ENCODE measurements at places on chromosomes 7 and 10.

- DNase-seq: peak; percentile 58
Observed at GRCh38 chr10:14383266-14383665, 52.5 kb upstream of the FRMD4A start.

DNA sequence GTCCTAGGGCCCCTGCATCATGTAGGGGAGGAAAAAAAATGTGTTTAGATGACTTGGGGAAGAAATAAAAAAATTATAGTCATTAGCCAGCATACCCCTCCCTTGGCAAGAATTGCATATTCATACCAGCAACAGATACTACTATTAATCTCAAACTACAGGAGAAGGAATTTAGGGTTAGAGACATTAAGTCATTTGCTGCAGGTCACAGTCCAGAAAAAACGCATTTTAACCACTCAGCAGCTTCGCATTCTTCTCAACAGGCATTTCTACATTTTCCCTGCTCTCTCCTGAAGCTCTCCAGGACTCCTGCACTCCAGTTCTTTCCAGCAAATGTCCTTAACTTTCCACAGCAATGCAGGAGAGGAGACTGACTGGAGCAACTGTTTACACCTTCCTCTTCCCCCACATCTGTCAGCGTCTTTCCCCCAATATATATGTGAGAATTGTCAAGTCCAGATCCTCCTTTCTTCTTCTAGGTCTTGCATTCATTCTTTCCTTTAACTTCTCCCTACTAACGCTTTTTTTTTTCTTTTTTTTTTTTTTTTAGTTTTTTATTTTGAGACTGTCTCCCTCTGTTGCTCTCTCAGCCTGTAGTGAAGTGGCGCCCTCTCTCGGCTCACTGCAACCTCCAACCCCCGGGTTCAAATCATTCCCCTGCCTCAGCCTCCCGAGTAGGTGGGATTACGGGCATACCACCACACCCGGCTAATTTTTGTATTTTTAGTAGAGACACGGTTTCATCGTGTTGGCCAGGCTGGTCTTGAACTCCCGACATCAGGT is 35.6 kb downstream of the PRPS1L1 start:
- no peak for DNase-seq

DNA sequence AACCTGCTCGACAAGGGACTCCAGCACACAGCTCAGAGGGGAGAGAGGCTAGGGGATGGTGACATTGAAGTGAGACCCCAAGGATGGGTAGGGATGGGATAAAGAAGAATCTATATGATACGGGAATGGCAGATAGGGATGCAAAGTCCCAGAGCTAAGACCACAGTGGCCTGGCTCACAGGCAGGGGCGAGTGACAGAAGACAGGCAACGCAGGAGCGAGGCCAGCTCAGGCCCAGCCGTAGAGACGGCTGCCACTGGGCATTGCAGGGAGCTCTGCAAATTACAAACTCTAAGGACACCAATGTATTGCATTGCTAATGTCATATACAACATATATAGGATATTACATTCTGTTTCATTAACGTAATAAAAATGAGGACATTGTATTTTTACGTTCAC is 131.4 kb downstream of the TCERG1L start:
- no peak for DNase-seq

DNA sequence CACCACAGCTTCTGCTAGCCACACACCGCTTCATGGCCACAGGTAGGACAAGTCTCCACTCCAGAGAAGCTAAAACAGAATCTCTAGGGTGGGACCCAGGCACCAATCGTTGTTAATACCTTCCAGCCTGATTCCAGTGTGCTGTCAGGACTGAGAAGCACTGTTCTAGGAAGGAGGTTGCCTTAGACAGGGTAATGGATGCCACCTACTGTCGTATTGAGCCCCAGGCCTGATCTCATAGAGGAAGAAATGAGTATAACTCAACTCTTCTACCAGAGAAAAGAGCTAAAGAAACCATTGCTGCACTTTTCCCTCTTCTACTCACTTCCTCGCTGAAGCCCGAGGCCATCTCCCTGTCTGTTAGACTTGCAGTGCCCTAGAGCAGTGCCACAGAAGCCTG is 31.8 kb downstream of the CNNM1 start:
- DNase-seq: no peak

GRCh38 chr7:42350801-42351200 is 113.8 kb upstream of the GLI3 start:
- no peak for DNase-seq

DNA sequence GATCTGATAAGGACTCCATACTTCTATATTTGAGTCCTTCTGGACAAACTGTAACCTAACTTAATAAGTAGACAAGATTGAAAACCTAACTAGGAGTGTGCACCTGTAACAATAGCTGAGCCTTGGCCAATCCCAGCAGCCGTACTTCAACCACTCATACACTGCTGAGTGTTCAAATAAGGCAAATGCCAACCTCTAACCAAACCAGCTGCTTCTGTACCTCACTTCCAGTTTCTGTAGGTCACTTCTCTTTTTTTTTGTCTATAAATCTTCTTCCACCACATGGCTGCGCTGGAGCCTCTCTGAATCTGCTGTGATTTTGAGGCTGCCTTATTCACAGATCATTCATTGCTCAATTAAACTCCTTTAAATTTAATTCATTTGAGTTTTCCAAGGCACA is 753.2 kb downstream of the DNAJB9 start:
- no peak for DNase-seq

DNA sequence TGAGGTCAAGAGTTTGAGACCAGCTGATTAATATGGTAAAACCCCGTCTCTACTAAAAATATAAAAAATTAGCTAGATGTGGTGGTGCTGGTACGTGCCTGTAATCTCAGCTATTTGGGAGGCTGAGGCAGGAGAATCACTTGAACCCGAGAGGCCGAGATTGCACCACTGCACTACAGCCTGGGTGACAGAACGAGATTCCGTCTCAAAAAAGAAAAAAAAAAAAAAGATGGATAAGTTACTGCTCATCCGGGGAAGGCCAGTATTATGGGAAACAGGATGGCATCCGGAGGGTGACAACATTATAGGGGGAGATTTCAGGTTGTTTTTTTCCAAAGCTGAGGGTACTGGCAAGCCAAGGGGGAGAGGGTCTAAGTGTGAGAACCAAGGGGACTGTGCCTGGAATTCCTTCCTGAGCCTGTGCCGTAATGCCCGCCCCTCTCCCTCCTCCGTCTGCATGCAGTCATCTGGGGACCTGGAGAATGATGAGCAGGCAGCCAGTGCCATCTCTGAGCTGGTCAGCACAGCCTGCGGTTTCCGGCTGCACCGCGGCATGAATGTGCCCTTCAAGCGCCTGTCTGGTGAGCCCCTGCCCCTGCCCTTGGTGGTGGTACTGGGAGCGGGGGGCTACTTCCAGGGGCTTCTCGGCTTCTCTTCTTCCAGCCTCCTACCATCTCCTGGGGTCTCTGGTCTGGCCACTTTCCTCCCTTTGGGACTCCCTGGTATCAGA is 4.4 kb downstream of the LAMTOR4 start:
- DNase-seq: no peak

DNA sequence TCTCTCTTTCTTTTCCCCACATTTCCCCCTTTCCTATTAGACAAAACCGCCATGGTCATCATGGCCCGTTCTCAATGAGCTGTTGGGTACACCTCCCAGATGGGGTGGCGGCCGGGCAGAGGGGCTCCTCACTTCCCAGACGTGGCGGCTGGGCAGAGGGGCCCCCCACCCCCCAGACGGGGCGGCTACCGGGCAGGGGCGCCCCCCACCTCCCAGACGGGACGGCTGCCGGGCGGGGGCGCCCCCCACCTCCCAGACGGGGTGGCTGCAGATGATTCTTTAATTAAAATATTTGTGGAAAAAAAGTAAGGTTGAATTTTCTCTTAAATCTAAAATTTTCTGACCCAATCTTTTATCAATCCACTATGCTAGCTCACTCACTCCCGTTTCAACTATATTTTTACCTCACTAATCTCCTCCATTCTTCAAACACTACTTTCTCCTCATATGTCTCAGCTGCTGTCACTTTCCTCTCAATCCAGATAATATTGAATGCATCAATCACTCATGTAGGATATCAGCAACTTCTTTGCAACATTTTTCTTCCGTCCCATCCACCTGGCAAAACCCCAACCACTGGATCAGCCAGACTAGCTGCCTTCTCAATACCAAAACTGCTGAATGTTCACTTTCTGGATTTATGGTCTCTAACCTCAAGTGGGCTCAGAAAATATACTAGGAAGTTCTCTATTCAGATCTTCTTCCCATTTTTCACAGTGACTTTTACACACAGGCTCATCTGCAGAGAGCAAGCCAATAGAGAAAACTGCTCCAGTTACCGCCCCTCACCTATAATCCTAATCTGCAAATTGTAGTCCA is 81.1 kb upstream of the TRIM24 start:
- DNase-seq: no peak

DNA sequence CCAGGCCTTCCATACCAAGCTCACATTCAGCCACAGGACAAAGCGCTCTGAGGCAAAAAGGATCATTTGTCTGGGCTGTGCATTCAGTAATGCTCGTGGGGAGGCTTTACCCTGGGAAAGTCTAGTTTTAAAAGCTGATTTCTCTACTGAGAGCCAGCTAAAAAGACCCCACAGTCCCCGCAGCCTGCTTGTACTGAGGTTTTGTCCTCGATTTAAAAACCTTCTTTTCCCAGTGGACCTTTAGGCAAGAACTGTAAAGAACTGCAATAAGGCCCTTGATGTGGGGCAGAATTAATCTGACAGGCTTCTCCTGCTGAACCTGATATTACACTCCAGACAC is 180.3 kb downstream of the USP6NL start:
- no peak for DNase-seq

GRCh38 chr10:8379906-8380832 is 325.7 kb downstream of the GATA3 start:
- DNase-seq: no peak

DNA sequence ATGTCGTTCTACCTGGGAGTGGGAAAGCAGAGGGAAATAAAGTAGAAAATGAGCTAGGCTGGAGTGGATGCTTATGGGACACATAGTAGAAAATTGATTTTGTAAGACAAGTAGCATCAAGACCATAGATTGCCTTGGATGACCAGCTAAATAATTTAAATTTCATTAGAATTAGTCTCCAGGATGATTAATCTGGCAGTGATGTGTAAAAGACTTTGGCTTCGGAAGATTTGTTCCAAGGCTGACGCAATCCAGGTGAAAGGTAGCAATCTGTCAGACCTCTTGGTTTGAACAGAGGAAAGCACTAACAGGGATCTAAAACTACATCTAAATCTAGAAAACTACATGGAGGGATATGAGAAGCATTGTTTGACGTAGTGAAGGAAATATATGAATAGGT is 236.5 kb downstream of the ARL4A start:
- no peak for DNase-seq

DNA sequence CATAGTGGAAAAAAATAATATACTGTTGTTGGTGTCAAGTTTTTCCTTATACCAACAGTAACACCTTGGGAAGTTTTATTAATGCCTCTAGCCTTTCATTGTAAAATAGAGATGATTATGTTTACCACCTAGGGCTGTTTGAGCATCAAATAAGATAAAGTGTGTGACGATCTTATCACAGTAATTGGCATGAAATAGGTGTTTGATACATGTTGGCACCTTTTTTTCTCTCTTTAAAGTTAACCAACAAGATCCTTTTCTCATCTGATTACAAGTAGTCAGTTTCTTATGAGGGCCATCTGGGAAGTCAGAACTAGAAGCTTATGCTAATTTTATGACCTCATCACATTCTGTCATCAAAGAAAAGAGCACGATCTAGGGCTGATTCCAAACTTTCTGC is 669.5 kb downstream of the CCSER2 start:
- no peak for DNase-seq

- no peak for DNase-seq
Observed at GRCh38 chr10:32060347-32060746, 4.1 kb upstream of the KIF5B start.

- DNase-seq: no peak
Observed at GRCh38 chr7:125491137-125491536, 561.5 kb upstream of the POT1 start.

DNA sequence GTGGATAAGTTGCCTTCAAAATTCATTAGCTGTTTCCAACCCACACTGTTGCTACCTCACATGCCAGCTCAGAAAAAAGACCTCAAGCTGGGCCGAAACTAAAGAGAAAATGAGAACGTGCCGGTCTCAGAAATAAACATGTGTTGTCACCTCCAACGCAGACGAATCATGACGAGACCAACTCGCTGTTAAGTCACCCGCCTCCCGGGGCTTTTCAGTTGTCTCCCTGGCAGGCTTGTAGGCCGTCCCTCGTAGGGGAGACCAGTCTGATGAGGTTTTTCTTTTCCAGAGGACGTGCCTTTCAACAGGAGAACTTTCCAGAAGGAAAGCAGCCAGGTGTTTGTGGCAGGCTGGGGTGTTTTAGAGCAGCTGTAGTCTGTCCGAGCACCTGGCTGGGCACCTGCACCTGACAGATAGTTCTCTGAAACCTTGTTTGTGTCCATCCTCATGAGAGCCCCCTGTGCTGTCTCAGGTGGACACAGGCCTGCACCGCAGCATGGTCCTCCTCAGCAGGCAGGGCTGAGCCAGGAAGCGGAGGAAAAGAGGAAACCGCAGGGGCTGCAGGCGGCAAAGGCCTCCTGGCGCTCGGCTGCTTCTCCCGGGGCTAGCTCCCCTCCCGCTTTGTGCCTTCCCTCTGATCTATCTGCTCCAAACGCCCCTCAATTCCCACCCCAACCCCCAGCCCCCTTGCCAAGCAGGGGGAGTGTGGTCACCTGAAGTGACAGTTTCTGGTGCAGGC is 78.8 kb downstream of the CHST15 start:
- DNase-seq: no peak

GRCh38 chr7:18754766-18755165 is 259.2 kb downstream of the HDAC9 start:
- DNase-seq: peak; percentile 18

DNA sequence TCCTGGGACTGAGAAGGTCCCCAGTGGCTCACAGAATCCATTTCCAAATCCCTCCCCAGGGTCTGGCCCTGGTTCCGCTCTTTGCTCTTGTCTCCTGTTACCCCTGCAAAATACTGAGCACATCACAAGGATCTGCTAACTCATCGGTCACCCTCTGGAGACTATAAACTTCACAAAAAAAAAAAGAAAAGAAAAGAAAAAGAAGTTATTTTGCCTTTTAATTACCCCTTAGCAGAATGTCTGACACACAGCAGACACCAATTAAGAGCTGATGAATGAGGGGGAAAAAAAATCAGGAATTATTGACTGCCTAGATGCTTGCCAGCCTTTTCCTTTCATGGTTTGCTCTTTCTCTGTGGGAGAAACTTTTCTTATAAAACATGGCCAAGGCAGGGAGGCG is 578.7 kb downstream of the GRID1 start:
- no peak for DNase-seq

DNA sequence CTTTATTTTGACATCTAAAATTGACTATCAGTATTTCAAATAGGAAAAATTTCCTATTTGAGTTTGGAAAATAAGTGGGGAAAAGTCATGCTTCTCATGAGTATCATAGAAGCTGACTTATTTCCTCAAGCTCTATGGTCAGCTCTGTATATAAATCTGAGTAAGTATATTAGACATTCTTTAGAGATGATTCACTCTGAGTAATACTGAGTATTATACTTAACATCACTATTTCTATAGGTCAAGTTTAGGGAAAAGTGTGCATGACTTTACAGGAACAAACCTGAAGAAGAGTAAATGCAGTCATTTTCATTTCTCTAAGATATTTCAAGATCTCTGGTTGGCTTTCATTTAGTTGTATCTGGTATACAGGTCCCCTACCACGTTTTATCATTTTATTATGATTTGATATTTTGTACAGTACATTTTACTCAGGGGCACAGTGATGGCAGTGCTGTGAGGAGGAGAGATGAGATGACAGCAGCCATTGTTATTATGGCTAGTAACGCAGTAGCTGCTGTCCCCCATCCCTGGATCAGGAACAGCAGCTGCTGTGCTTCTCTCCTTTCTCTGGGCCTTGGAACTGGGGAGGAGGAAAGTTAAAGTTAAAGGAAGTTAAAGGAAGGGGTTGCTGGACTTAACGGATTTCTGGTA is 15.2 kb downstream of the SND1 start:
- DNase-seq: no peak
